RWPE2 (cell line): ENCODE measurements at places on chromosomes 6 and 20.

DNA sequence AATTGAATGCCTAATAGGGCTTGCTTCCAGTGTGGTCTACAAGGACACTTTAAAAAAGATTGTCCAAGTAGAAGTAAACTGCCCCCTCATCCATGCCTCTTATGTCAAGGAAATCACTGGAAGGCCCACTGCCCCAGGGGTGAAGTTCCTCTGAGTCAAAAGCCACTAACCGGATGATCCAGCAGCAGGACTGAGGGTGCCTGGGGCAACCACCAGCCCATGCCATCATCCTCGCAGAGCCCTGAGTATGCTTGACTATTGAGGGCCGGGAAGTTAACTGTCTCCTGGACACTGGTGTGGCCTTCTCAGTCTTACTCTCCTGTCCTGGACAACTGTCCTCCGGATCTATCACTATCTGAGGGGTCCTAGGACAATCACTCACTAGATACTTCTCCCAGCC, 411.5 kb downstream of the TENT5A start:
- no peaks in the 10 kb centered on the region for H3K36me3 ChIP-seq
- no peak overlapping the region for H3K27ac ChIP-seq
- DNase-seq, result no peak

GRCh38 chr20:32067234-32067821, 15.3 kb downstream of the HCK start:
- H3K27ac ChIP-seq, result no peak overlapping the region
- DNase-seq, result peak; percentile 60
- no peaks in the 10 kb centered on the region for H3K36me3 ChIP-seq
- no peak overlapping the region for H3K4me3 ChIP-seq

GRCh38 chr6:130853555-130854183, 26.5 kb downstream of the SMLR1 start:
- no peak overlapping the region for H3K27ac ChIP-seq
- H3K27me3 ChIP-seq, result no peaks in the 10 kb centered on the region
- no peaks in the 10 kb centered on the region for H3K36me3 ChIP-seq

DNA sequence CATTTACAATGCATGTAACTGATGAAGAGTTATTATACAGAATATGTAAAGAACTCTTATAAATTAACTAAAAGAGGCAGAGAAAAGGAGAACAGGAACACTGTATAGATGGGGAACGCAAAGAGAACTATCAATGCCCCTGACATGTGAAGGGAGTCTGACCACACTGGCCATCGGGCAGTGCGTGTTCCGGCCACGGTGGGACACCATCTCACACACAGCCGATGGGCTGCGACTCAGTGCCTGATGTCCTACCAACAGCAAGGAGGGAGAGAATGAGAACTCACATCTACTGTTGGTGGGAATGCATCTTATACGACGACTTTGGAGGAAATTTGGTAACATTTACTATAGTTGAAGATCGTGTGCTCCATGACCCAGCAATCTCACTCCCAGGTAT, 15.5 kb upstream of the RAMACL start:
- H3K4me1 ChIP-seq, result no peaks in the 10 kb centered on the region
- H3K36me3 ChIP-seq, result no peaks in the 10 kb centered on the region
- H3K27me3 ChIP-seq, result no peaks in the 10 kb centered on the region
- H3K4me3 ChIP-seq, result no peak overlapping the region
- no peak for DNase-seq
- no peak overlapping the region for H3K27ac ChIP-seq

DNA sequence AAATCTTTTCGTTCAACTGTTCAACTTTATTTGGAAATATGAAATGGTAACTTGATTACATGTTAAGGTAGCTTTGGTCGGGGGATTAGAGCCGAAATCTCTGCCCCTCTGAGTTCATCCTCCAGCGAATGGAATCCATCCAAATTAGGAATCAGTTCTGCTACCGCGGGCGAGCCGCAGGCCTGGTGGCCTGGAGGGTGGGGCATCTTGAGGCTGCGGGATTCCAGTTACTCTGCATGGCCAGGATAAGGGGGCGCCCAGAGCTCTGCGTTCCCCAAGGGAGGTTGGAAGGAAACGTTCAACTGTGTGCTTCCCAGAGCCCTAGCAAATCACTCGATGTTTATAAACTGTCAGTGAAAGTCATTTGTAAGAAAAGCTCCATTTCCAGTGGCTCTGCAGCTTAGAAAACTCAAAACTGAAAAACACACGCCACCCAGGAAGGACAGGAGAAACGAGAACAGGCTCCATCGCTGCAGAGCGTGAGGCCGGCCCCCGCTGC, 262.2 kb downstream of the TAF4 start:
- H3K4me3 ChIP-seq, result no peak overlapping the region
- H3K27me3 ChIP-seq, result no peaks in the 10 kb centered on the region
- H3K4me1 ChIP-seq, result no peaks in the 10 kb centered on the region
- DNase-seq, result peak; percentile 63
- H3K36me3 ChIP-seq, result no peaks in the 10 kb centered on the region
- H3K27ac ChIP-seq, result no peak overlapping the region

GRCh38 chr6:149999636-150000035, 25.7 kb downstream of the RAET1L start:
- no peaks in the 10 kb centered on the region for H3K27me3 ChIP-seq
- DNase-seq, result no peak
- no peaks in the 10 kb centered on the region for H3K4me1 ChIP-seq

GRCh38 chr20:62119591-62120364, 2.5 kb upstream of the LSM14B start:
- peaks cover 5% of the 10 kb centered on the region for H3K4me1 ChIP-seq
- no peak overlapping the region for H3K27ac ChIP-seq
- peaks cover 14% of the 10 kb centered on the region for H3K36me3 ChIP-seq
- no peak overlapping the region for H3K4me3 ChIP-seq
- H3K27me3 ChIP-seq, result peaks cover 20% of the 10 kb centered on the region
- DNase-seq, result no peak

GRCh38 chr6:44446626-44447300, 59.3 kb downstream of the CDC5L start:
- no peak for DNase-seq
- H3K27me3 ChIP-seq, result no peaks in the 10 kb centered on the region
- H3K4me1 ChIP-seq, result peaks cover 11% of the 10 kb centered on the region
- peak overlapping the region; percentile 53 for H3K27ac ChIP-seq
- peaks cover 44% of the 10 kb centered on the region for H3K36me3 ChIP-seq

GRCh38 chr6:15485936-15486335, 176.9 kb downstream of the DTNBP1 start:
- no peaks in the 10 kb centered on the region for H3K27me3 ChIP-seq
- no peak overlapping the region for H3K4me3 ChIP-seq
- peaks cover 13% of the 10 kb centered on the region for H3K36me3 ChIP-seq
